ENCODE measurements at places on chromosomes 13 and 19. TPM values are rescaled to one million over a fixed set of nuclear protein-coding genes. Genes with fewer than 3 reads are reported as not detected.

TNNT1 gene
- total RNA-seq = not detected

IGFL2 gene
- not detected for total RNA-seq

ZNF878 gene
- total RNA-seq = 0.60 TPM

ZNF90 gene
- total RNA-seq = 4.7 TPM

F7 gene
- 0.16 TPM for total RNA-seq

KLK12 gene
- total RNA-seq = not detected

TFPT gene
- total RNA-seq = 19.2 TPM

TLE2 gene
- 76.6 TPM for total RNA-seq

LYPD5 gene
- 4.2 TPM for total RNA-seq

ASF1B gene
- total RNA-seq = 1.8 TPM

CCDC194 gene
- total RNA-seq = 0.57 TPM

CEACAM3 gene
- 0.69 TPM for total RNA-seq

FAM83E gene
- total RNA-seq = 15.9 TPM

MAU2 gene
- 69.8 TPM for total RNA-seq

DHDH gene
- 0.60 TPM for total RNA-seq

ZNF329 gene
- total RNA-seq = 12.5 TPM

ZNF723 gene
- not detected for total RNA-seq

ZNF835 gene
- 5.3 TPM for total RNA-seq

DCLK1 gene
- 8.3 TPM for total RNA-seq

ZNF584 gene
- total RNA-seq = 13.0 TPM

PRRG2 gene
- 14.9 TPM for total RNA-seq

ZNF709 gene
- total RNA-seq = 5.7 TPM

ZBTB32 gene
- total RNA-seq = 1.8 TPM

CYP2A6 gene
- total RNA-seq = not detected

SGCG gene
- total RNA-seq = 0.50 TPM

TMEM221 gene
- 0.13 TPM for total RNA-seq

CD33 gene
- 14.0 TPM for total RNA-seq

CGB3 gene
- total RNA-seq = not detected

CRB3 gene
- 58.2 TPM for total RNA-seq

CCNA1 gene
- total RNA-seq = 0.98 TPM

SLC15A1 gene
- 10.2 TPM for total RNA-seq

ZNF607 gene
- total RNA-seq = 9.9 TPM

ZNF30 gene
- total RNA-seq = 3.5 TPM

GPC6 gene
- total RNA-seq = 15.5 TPM

SPC24 gene
- 1.7 TPM for total RNA-seq

MBD3L5 gene
- not detected for total RNA-seq

PSG4 gene
- total RNA-seq = 0.35 TPM

LACC1 gene
- total RNA-seq = 12.2 TPM
